ENCODE measurements at places on chromosomes 16 and 17. TPM values are rescaled to one million over a fixed set of nuclear protein-coding genes. Genes with fewer than 3 reads are reported as not detected.

Gene CACNB1
- total RNA-seq = 4.8 TPM

Gene GPR142
- not detected for total RNA-seq

Gene DHX38
- 97.7 TPM for total RNA-seq

Gene CDH15
- 0.89 TPM for total RNA-seq

Gene PRR11
- 2.1 TPM for total RNA-seq

Gene NOG
- 0.42 TPM for total RNA-seq

Gene AOC3
- total RNA-seq = 0.30 TPM

Gene FBRS
- total RNA-seq = 20.5 TPM

Gene USP43
- total RNA-seq = not detected

Gene GRAP
- 0.23 TPM for total RNA-seq

Gene CD300E
- not detected for total RNA-seq

Gene C16orf89
- total RNA-seq = not detected

Gene CACNG5
- total RNA-seq = not detected

Gene DHX58
- 6.8 TPM for total RNA-seq

Gene ATP2C2
- total RNA-seq = not detected

Gene HSD17B2
- total RNA-seq = 1.8 TPM

Gene MOSMO
- total RNA-seq = 14.8 TPM

Gene OR4D1
- not detected for total RNA-seq

Gene SMPD3
- not detected for total RNA-seq

Gene CDK3
- total RNA-seq = 5.2 TPM

Gene CD300LF
- not detected for total RNA-seq

Gene MXRA7
- 269 TPM for total RNA-seq

Gene SCARF1
- 0.59 TPM for total RNA-seq

Gene CCDC40
- total RNA-seq = 5.6 TPM

Gene KRT32
- not detected for total RNA-seq

Gene PMP22
- 19.6 TPM for total RNA-seq

Gene TBX21
- not detected for total RNA-seq

Gene ZNF48
- 9.6 TPM for total RNA-seq

Gene SCGB1C2
- total RNA-seq = not detected

Gene TVP23B
- total RNA-seq = 207 TPM

Gene CCL8
- 0.89 TPM for total RNA-seq

Gene CACNA1G
- total RNA-seq = 0.05 TPM

Gene ZNF205
- total RNA-seq = 14.9 TPM

Gene ASPA
- 0.05 TPM for total RNA-seq

Gene RAP1GAP2
- total RNA-seq = 0.30 TPM

Gene CES5A
- not detected for total RNA-seq

Gene CPHXL2
- not detected for total RNA-seq

Gene METTL26
- total RNA-seq = 69.5 TPM

Gene CCL13
- 0.59 TPM for total RNA-seq

Gene CAVIN1
- total RNA-seq = 374 TPM

Gene KRTAP4-6
- total RNA-seq = not detected
